Activated naive CD4-positive, alpha-beta T cell (primary cell): ENCODE measurements at places on chromosomes 7 and 10.

GRCh38 chr7:80721883-80722615 is 83.6 kb downstream of the CD36 start:
- no peak for DNase-seq

- no peak for DNase-seq
Measured at GRCh38 chr7:93723424-93724124, 149.1 kb upstream of the CALCR start.

DNA sequence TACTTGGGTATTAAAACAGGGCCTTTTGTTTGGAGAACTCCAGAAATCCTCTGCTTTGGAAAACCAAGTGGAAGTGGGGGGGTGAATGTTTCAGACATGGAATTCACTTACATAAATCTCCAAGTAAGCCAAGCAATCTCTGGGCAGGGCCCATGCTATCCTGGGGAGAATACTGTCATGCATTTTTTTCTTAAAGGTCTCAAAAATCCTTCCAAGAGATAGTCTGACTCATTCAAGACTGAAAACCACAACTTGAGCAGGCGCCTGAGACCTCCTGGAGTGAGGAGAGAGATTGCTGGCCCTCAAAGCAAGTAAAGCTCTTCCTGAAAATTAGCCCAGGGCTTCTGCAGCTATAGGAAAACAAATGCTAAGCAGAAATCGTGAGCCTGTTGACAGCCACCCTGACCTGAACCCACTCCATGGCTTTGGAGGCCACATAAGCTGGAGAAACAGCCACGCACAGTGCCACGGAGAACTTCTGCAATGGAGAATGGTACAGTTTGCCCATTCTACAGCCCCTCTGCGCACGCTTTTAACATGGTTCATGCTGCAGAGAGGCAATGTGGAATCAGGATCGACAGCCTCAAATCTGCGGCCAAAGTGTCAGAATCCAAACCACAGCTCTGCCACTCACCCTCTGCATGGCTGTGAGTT is 203.1 kb upstream of the AUTS2 start:
- DNase-seq = no peak

GRCh38 chr10:47425813-47426419 is 41.8 kb upstream of the ZNF488 start:
- DNase-seq = no peak

- DNase-seq = no peak
Measured at GRCh38 chr7:142030294-142030693, 34.6 kb downstream of the MGAM start.

DNA sequence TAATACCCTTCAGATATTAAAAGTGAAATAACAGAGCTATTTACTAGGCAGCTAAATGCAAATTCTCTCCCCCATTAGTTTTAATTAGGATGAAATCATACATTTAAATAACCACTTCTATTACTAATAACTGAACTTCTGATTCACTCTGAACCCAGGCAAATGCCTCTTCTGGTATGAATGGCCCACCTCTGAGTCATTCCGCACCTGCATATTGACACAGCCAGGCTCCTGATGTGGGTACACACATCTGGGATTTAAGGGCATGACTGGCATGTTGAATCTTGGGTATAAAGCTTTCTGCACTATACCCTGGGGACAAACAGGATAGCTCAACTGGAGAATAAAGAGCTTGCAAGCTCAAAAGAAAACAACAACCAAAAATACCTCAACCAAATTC is 140.9 kb downstream of the AUTS2 start:
- no peak for DNase-seq

DNA sequence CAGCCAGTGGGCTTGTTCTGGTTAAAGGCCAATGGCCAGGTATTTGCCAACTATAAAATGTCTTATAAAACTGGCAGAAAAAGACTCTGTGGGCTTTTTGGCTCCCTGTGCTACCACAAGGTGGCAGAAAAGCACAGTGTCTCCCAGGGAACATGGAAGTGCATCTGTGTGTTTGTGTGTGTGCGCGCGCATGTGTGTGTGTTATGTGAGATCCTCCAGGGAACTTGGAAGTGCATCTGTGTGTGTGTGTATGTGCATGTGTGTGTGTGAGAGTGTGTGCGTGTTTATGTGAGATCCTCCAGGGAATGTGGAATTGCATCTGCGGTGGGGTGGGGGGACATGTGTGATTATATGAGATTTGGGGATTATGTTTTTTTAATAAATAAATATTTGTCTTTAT is 30.2 kb upstream of the ABI1 start:
- DNase-seq = no peak

DNA sequence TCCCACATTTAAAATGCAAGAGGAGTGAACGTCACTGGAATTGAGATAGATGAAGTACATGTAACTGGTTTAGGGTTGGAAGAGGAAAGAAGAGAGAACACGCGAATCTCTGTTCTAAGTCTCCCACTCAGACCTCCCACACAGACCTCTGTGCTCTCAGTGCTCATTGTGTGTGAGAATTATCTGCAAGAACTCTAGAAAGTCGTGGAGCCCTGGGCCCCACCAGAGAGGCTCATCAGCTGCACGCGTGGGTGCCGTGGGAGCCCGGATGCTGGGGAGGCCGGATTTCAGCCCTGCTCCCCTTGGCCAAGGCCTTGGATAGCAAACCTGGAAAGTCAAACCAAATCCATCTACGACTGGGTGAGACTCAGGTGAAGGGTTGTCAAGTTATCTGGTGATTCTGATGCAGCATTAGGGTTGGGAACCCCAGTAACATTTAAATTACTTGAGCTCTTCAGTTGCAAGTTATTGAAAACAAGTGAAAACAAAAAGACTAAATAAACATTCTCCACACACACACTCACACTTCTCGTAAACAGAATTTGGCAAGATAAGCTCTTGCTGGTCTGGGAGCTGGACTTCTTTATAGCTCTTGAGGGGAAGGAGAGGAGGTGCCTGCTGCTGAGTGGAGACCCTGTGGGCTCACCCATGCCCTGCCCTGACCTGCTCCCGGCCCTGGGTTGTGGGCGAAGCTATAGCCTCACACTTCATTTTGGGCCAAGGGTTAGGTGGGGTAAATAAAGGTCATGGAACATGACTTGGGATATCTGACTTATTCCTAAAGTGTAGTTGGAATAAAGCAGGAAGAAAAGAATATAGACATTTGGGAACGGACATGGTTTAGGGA is 250.3 kb downstream of the ADARB2 start:
- DNase-seq = no peak

GRCh38 chr10:22992075-22992474 is 64.2 kb downstream of the ARMC3 start:
- DNase-seq = no peak

- no peak for DNase-seq
Measured at GRCh38 chr10:506451-507354, 182.8 kb downstream of the DIP2C start.

- no peak for DNase-seq
Measured at GRCh38 chr10:106147021-106147420, 1017.5 kb downstream of the SORCS1 start.

DNA sequence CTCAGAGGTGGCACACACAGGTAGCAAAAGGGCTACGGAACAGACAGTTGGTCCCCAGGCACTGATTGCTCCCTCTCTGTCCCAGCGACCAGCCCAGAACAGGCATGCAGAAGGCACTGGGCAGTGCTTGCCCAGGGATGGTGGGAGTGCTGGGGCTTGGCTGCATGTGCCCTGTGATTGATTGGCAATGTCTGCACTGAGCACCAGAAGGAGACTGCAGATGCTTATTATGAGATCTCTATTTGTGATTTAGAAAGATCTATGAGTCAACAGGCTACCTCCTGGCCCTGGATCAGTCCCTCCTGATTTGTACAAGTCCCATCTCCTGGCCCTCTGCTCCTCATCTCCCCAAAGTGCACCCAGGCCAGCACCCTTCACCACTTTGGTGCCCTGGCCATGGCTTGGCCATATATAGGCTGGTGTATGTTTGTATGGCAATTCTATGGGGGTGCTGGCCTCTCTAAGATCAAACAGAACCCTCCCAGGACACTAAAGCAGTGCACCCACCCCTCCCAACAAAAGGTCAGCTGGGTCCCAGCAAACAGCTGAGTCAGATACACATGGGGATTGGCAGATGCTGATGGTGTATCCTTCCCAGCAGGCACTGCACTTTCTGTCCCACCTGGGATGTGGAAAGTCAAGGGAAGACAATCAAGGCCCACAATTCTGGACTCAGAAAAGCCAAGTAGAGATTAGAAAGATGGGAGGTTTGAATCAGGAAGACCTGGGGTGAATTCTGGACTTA is 30.9 kb downstream of the CAMK2B start:
- DNase-seq = no peak
